ENCODE measurements at places on chromosomes 6 and 20.

DNA sequence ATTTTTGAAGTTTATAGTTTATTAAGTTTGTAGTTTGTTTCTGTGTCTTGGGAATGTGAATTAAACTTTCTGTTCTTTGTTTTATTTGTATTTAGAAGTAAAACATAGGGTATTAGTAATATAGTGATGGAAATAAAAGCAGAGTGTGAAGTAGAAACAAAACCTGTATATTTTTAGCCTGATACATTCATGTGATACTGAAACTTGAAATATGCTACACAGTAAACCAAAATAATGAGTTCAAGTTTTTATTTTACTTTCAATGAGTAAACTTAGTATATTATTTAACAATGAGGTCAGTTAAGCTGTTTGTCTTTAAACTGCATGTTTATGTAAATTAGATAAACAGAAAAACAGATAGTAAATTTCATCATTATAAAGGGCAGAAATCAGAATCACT is 1592.6 kb downstream of the GRIK2 start:
- no peak for DNase-seq

DNA sequence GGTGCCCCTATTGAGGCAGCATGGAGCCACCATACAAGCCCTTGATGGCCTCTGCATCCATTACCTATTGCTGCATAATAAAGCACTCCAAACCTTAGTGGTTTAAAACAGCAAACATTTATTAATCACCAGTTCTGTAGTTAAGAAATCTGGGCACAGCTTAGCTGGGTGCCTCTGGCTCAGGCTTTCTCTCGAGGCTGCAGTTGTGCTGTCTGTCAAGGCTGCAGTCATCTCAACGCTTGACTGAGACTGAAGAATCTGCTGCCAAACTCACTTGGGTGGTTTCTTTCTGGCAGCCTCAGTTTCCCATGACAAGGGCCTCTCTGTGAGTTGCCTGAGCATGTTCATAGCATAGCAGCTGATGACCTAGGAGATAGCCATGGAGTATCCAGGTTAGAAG is 207.4 kb upstream of the LRFN2 start:
- no peak for DNase-seq

GRCh38 chr6:3506751-3507383 is 50.0 kb upstream of the SLC22A23 start:
- DNase-seq, result no peak

GRCh38 chr20:57514273-57514751 is 10.6 kb downstream of the CTCFL start:
- peak; percentile 37 for DNase-seq

- no peak for DNase-seq
These were observed 33.2 kb upstream of the IGF2R start for GRCh38 chr6:159935633-159936032.

GRCh38 chr6:132820629-132821381 is 6.4 kb downstream of the RPS12 start:
- DNase-seq, result no peak

GRCh38 chr20:4335722-4336121 is 320.4 kb upstream of the RNF24 start:
- DNase-seq, result no peak

GRCh38 chr6:166167801-166168615 is at the start of gene TBXT:
TBXT (minus strand) TSS chr6:166167851; CDS start chr6:166167591, 260 bp downstream.
- DNase-seq, result no peak

GRCh38 chr20:43731927-43732326 is 5.1 kb upstream of the GTSF1L start:
- DNase-seq, result no peak

- no peak for DNase-seq
These were observed 28.5 kb downstream of the TASP1 start for GRCh38 chr20:13610184-13610583.

DNA sequence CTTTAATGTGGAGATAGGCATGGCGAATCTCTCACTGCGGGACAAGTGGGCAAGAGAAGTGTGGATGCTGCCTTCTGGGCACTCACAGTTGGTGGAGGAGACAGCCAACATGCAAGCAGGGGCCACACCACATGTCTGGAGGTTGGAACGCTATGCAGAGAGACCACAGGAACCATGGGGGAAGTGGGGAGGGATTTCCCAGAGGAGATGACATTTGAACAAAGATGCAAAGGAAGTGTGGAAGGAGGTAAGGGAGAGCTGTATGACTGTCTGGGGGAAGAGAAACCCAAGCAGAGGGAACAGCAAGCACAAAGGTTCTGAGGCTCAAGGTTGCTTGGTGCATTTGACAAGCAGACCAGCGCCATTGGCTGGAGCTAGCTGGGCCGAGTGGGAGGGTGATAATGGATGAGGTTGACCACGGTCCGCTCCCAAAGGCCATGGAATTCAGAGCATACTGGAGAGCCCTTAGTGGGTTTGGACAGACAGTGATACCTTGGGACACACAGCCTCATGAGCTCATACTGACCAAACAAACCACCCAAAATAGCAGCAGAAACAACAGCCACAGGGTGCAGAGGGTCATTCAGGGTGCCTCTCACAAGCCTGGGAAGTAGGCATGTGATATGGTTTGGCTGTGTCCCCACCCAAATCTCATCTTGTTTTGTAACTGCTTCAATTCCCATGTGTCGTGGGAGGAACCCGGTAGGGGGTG is 7.6 kb upstream of the FAM110A start:
- no peak for DNase-seq

GRCh38 chr20:25586877-25587276 is 1.5 kb upstream of the NINL start:
- no peak for DNase-seq

DNA sequence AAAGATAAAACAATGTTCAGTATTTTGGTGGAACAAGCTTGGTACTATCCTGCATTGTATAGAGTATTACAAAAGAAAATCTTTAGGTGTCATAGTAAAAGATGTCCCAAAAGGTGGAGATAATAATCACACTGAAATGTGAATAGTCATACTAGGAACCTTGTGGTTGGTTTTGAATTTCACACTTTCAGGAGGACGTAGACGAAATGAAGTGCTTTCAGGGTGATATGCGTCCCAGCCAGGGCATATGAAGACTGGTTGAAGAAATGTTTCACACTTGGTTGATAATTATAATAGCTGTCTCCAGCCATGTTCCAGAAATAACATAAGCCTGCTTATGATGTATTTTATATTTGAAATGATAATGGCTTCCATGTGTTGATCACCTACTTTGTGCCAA is 60.4 kb downstream of the SCAND1 start:
- DNase-seq, result no peak

DNA sequence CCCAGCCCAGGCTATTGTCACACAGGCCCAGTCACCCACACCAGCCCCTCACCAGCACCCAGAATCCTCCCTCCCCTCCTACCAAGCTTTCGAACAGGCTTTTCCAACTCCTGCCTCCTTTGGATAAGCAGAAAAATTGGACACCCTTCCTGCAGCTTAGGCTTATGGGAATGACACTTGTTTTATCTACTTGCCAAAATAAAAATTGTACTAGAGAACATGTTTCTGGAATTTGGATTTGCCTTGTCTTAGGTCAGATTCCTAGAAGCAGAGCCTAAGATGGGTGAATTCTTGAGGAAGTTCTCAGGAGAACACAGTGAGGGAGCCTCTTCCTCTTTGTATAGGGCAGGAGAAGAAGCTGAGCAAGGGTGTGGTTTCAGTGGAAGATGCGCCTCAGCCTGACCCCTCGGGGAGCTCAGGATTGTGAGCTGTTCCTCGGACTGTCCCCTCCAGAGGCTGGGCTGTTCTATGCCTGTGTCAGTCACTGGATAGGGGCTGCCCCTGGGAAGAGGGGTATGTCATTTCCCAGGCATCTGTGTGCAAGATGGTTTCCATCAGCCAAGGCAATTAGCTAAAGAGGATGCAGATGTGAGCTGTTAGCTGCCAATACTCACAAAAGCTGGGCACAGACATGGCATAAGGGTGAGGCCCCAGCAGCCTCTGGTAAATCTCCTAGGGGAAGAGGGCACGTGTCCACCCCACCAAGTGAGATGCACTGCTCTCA is 33.9 kb downstream of the ITPR3 start:
- DNase-seq, result no peak

- no peak for DNase-seq
These were observed 13.6 kb downstream of the GSTA2 start for GRCh38 chr6:52749556-52750152.

DNA sequence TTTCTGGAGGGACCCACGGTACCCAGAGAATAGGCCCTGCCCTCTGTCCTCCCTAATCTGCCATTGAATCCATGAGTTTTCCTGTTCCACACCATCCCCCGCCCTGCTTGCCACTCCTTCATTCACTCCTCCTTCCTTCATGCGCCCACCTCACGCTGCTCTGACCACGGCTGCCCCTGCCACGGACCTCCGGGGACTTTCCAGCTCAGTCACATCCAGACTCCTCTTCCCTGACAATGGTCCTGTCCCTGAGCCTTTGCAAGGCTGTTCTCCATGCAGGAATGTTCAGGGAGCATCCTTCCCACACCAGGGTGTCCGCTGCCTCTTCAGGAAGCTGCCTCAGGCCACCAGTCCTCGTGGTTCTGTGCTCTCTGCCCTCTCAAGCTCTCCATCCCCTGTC is 25.9 kb downstream of the GLP1R start:
- DNase-seq, result no peak

DNA sequence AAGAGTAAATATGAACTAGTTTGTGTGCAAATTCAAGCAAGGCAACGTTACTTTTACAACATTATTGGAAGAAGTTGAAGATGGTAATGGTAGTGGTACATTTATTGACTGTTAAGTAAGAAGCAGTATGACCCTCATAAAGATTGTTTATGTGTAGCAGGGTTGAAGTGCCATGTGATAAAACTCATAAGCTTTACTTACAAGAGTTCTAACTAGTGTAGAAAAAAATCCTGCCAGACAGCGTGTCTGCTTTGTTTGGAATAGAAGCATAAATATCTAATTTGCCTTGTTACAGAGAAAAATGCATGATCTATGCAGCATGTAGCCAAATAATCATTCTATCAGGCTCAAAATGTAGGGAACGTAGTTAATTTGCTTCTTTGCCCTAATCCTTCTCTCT is 450.8 kb upstream of the SOX4 start:
- no peak for DNase-seq

GRCh38 chr6:148888856-148889255 is 142.0 kb downstream of the UST start:
- DNase-seq, result no peak

DNA sequence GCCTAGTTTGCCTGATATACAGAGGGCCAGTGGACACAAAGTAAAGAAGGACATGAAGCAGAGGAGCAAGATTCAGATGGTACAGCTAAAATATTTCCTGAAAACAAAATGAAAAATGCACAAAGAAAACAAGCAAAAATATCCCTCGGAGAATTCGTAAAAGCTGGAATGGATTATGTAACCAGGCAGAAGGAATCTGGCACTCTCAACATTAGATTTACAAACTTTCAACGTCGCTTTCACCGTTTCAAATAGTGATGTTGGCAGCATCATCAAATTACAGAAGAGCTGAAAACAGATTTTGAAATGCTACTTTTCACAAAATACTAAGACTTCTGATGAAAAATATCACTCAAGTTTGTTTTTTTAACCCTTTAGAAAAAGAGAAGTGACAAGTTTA is 11.7 kb downstream of the SMLR1 start:
- no peak for DNase-seq

- peak; percentile 24 for DNase-seq
These were observed 11.3 kb downstream of the TXNDC5 start for GRCh38 chr6:7899101-7899888.

DNA sequence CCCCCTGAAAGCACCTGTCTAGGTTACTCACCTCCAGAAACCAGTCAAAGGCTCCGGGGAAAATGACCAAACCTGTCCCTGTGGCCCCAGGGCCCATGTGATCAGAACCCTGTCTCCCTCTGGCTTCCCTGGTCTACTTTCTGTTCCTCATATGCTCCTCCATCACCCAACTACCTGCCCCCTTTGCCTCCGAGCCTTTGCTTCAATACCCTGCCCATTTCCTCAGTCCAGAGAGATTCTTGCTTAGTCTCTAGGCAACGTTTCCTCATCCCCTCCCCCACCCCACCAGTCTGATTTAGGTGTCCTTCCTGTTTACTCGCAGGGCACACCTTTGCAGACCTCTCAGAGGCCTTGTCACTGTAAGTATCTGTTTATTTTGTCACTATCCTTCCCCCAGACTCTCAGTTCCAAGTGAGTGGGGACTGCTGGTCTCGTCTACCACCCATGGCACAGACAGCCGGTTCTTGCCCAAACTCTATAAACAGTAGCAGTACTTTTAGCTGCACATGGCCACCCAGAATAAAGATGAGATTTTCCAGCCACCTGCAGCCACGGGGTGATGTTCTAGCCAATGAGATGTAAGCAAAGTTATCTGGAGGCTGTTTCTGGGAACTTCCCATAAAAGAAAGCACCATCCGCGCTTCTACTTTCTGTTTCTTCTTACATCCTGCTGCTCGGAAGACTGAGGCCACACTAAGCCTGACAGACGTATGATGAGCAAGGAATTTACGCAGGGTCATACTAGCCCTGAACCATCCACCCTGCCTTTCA is 13.3 kb downstream of the ELOVL5 start:
- DNase-seq, result no peak

DNA sequence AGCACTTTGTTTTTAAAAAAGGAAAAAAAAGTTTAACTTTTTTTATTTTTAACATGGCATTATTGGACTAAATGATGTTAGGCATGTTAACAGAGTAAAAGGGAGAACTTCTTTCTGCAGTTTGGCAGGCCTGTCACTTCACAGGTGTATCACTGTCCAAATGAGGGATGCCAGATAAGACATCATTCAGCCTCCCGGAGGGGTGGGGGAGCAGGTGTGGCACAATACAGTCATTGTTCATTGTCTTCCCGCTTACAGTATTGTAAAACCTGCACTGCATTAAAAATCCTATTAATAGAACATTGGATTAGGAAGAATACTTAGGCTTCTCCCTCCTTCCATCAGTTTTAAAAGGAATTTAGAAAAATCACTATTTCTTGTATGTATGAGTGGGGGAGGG is 80.7 kb downstream of the CARMIL1 start:
- DNase-seq, result peak; percentile 59

DNA sequence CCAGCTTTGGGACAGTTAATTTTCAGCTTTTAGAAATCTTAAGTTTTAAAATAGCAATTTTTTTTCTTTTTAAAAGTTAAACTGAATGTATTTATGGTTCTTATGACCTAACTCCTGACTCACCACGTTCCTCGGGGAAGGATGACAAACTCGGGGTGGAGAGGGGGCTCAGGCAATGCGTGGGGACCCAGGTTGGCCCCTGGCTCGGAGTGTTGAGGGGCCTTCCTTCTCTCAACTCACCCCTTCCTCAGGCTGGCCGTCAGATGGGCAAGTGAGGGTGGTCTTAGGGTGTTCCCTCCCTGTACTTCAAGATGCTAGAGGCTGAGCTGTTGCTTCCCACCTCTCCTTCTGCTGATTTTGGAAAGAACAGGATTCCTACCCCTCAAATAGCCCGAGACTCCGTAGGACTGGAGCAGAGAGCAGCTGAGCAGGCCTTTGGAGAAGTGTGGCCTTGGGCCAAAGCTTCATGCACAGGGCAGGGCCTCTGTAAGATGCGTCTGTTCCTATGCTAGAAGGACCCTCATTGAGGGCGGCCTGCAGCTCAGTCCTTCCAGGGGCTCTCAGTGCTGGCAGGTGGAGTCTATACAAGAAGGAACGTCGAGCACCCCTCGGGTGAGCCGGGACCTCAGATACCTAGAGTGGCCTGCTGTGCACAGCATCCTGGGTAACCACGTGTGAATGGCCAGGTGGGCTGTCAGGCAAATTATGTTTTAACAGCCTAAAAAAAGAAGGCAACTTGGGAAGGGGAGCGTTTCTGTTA is 79.3 kb downstream of the TCP11 start:
- DNase-seq, result no peak

- no peak for DNase-seq
These were observed 8.8 kb downstream of the CDH4 start for GRCh38 chr20:61260905-61261304.

- DNase-seq, result no peak
These were observed 4.6 kb upstream of the PREX1 start for GRCh38 chr20:48832405-48832730.

GRCh38 chr6:94130478-94130877 is 711.1 kb upstream of the EPHA7 start:
- no peak for DNase-seq
